D341Med (cell line): ENCODE measurements at places on chromosomes 4 and X.

GRCh38 chrX:69615779-69616456 is at the start of gene EDA:
TSS of gene EDA (plus strand) at chrX:69616113.
- DNase-seq: peak; percentile 92

GRCh38 chr4:83209419-83209818 is 75.2 kb downstream of the COQ2 start:
- no peak for DNase-seq

DNA sequence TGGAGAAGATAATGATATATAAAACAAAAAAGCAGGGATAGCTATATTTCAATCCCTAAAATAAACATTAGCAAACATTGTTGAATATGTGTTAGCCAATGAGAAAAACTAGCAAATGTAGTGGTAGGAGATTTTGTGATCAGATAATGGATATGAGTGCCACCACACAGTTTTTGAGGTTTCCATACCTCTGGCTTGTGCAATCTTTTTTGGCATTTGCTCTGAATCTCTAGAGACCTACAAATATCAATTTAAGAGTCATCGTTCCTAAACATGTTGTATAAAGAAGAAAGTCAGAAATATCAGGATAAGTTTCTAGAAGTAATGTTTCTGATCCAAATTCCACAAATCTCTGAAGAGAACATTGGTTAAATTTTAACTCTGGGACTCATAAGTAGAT is 308.7 kb downstream of the PDGFC start:
- no peak for DNase-seq

DNA sequence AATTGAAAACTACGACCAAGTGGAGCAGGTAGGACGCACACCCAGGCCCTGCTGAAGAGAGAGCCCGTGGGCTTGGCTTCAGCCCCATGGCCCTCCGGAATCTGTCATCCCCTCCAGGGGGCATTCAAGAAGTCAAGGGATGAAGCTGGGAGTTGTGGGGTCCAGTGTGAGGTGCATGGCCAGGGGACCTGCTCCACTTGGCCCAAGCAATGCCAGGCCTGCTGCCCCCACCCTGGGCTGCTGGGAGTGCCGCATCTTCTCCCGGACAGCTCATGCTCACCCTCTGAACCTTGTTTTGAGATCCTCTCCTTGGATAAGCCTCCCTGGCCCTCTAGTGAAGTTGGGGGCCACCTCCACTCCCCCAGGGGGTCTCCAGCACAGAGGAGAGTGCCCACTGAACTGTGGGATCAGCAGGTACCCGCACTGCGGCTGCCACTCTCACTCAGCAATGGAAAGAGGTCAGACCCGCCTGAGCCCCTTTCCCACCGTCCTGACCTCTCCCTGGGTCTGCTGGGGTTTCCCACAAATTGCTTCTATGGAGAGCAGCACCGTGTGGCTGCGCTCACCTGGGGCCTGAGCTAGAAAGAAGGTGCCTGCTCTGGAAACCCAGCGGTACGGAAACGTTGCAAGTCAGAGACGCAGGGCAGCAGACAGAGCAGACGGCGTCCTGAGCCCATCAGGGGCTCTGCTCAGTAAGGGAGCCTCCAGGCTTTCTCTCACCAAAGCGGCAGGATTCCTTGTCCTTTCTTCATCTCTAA is 5.0 kb upstream of the ABLIM2 start:
- no peak for DNase-seq

- DNase-seq: no peak
Measured at GRCh38 chr4:183342541-183343533, 20.6 kb upstream of the CLDN24 start.

DNA sequence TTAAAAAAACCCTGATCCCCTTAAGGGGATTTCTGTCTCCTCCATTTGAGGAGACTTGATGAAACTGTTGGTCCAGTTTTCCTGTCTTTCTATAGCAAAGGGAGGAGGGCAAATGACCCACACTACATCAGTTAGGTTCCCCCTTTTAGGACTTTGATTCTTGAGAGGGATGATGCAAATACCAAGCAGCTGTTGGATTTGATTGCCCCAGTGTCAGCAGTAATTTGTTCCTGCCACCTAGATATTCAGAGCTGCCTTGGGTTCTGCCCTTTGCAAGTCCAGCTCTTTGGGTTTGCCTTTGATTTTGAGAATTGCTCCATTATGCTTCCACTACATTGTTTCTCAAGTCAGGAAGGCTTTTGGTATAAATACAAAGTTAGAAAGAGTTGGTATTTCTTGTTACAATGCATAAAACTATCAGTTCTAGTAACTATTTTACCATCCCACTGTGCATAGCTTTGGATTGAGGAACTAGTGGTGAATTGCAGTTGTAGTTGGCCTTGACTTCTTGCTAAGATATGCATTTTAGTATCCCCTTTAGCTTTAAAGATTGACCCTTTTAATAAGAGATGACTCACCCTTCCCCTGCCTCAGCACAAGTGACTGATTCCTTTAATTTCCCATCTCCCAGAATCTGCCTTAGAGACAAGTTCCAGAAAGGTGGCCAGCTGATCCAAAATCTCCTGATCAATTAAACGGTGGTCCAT is 24.3 kb upstream of the ZNF330 start:
- DNase-seq: no peak

- no peak for DNase-seq
Measured at GRCh38 chr4:123603165-123603564, 206.6 kb downstream of the SPRY1 start.

DNA sequence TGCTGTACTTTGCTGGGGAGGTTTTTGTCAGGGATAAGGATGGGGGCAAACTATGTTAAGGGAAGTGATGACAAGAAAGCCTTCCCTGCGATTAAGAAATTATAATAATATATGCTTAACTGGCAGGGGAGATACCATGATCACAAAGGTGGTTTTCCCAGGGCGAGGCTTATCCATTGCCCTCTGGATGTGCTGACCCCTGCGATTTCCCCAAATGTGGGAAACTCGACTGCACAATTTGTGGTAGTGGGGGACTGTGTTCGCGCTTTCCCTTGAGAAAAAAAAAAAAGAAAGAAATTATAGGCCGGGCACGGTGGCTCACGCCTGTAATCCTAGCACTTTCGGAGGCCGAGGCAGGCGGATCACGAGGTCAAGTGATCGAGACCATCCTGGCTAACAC is 24.5 kb downstream of the SLC25A43 start:
- DNase-seq: no peak

DNA sequence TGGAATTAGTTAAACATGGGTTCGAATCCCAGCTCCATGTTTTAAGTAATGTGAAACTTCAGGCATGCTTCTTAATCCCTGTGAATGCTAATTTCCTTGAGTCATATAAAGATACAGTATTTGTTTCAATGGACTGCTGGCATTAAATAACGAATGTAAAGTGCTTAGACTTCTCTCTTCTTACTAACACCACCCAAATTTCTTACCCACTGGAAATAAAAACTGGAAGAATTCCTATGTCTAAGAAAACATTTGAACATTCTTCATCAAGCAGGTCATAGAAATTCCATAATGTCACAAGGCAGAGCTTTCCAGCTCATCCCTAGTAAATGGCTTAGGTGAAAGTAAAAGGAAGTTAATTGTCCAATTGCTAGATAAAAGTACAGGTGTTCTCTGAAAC is 172.5 kb downstream of the ANK2 start:
- no peak for DNase-seq
